ENCODE measurements at places on chromosomes 11 and 22. TPM values are rescaled to one million over a fixed set of nuclear protein-coding genes. Genes with fewer than 3 reads are reported as not detected.

DNA sequence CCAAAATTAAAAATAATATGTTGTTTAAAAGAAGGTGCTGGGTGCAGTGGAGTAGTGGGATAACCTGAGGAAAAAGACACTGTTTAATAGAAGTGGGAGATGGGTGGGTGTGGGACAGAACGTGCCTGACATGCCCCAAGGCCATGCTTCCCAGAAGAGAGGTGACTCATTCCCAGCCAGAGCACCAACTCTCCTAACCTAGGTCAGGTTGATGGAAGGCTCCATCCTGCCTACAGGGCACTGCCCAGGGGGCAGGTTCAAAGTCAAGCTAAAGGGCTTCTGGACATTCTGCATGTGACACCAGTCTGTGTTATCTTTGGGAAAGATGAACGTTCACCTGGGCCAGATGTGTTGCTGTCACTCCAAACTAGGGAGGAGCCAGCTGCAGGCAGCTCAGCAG lies 453.1 kb downstream of the SOX6 start:
- H3K36me3 ChIP-seq, result no peaks in the 10 kb centered on the region
- no peak overlapping the region for H3K27ac ChIP-seq
- no peaks in the 10 kb centered on the region for H3K27me3 ChIP-seq
- DNase-seq, result no peak
- H3K4me1 ChIP-seq, result peaks cover 11% of the 10 kb centered on the region

DNA sequence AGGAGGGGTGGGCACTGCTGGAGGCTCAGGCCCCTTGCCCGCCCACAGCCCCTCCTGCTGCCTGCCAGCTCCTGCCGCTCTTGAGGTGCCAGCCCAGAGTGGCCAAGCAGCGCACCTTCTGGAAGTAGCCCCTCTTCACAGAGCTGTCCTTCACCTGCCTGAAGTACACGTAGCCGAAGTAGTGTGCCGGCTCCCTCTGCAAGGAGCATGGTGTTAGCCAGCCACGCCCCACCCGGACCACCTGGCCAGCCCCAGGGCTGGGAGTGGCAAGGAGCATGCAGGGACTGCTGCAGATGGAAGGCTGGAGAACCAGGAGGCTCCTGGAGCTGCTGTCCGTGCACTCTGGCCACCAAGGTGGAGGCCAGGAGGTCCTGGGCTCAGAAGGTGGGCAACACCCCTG lies 9.6 kb downstream of the DENND6B start:
- H3K27ac ChIP-seq, result no peak overlapping the region
- no peak overlapping the region for H3K4me3 ChIP-seq
- H3K4me1 ChIP-seq, result no peaks in the 10 kb centered on the region
- no peaks in the 10 kb centered on the region for H3K36me3 ChIP-seq

- peaks cover 3% of the 10 kb centered on the region for H3K36me3 ChIP-seq
- no peaks in the 10 kb centered on the region for H3K4me1 ChIP-seq
- no peaks in the 10 kb centered on the region for H3K27me3 ChIP-seq
- H3K27ac ChIP-seq, result no peak overlapping the region
- H3K4me3 ChIP-seq, result no peak overlapping the region
Observed at GRCh38 chr11:28289444-28289843, 181.3 kb downstream of the METTL15 start.

- no peak overlapping the region for H3K4me3 ChIP-seq
- no peaks in the 10 kb centered on the region for H3K27me3 ChIP-seq
- no peak overlapping the region for H3K27ac ChIP-seq
- no peaks in the 10 kb centered on the region for H3K4me1 ChIP-seq
- DNase-seq, result no peak
Observed at GRCh38 chr11:1281326-1281973, 28.0 kb downstream of the TOLLIP start.

DNA sequence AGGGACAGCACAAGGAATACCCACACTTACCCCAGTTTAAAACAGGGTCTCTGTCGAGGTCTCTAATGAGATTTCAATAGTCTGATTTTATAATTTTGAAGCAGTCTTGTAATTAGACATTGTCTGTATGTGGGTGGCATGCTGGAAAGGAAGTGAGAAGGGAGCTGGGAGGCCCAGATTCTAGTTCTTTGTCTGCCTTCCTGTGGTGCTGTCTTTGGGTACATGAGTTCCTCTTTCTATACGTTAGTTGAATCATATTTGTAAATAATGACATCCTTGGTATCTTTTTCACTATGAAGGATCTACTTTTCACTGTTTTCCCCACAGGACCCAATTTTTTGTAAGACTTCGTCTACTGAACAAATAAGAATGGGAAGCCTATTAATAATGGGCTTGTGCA lies 42.0 kb upstream of the TENM4 start:
- H3K4me1 ChIP-seq, result no peaks in the 10 kb centered on the region
- H3K4me3 ChIP-seq, result no peak overlapping the region
- no peak overlapping the region for H3K27ac ChIP-seq
- no peak for DNase-seq

CCND1 gene
- 52.3 TPM for total RNA-seq

AGBL2 gene
- 0.44 TPM for total RNA-seq

- no peak overlapping the region for H3K27ac ChIP-seq
- DNase-seq, result no peak
- no peaks in the 10 kb centered on the region for H3K27me3 ChIP-seq
- H3K36me3 ChIP-seq, result no peaks in the 10 kb centered on the region
- no peaks in the 10 kb centered on the region for H3K4me1 ChIP-seq
Observed at GRCh38 chr11:30433831-30434230, 110.9 kb downstream of the ARL14EP start.

DNA sequence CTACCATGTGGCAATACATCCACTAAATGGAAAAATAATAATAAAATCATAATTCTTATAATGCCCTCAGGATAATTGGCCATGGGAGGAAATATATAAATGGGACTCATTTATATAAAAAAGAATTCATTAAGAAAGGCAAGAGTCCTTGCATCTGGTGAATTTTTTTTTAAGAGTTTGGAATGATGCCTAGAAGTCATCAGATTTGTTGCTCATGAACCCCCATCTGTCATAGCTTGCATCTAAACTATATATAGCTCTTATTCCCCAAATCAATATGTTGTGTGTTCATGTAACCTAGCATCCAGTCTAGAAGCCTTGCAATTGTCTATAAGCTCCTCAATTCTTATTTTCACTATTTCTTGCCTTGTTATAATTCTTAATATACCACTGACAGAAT lies 75.9 kb downstream of the CADM1 start:
- no peaks in the 10 kb centered on the region for H3K36me3 ChIP-seq
- DNase-seq, result no peak
- no peaks in the 10 kb centered on the region for H3K27me3 ChIP-seq
- no peak overlapping the region for H3K4me3 ChIP-seq
- no peaks in the 10 kb centered on the region for H3K4me1 ChIP-seq

PGA5 gene
- 0.27 TPM for total RNA-seq

NXPE1 gene
- total RNA-seq, result not detected

OR2D2 gene
- not detected for total RNA-seq

DNA sequence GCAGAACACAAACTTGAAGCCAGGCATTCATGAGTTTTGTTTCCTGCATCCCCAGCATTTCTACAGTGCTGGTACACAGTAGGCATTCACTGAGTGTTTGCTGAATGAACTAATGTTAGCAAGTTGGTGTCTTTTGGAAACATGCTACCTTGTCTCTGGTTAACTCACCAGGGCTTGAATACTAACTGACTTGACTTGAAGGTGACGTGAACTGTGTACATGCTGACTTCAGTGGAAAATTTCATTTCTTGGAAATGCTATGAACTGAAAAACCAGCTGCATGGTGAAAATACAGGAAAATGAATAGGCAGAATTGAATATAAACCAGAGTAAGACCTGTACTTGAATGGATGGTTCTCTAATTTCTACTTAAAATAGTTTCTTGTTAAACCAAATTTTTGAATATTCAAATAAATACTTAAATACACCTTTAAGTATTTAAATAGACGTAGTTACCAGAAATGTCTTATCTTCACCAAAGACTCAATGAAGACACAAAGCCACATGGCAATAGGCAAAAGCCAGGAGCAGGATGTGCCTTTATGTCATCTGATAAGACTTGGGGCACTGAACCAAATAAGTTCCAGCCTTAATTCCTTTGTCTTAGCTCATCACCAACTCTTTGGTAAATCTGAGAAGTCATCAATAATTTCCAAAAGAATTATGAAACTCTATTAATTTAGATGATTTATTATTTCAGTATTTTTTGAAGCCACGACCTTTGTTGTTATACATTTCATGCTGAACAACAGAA lies 39.7 kb upstream of the POU2AF2 start:
- no peak overlapping the region for H3K4me3 ChIP-seq
- peak; percentile 68 for DNase-seq
- no peak overlapping the region for H3K27ac ChIP-seq

PHOX2A gene
- not detected for total RNA-seq

GRCh38 chr11:1926156-1927025 lies 6.9 kb downstream of the TNNT3 start:
- no peak for DNase-seq
- peak overlapping the region; percentile 99 for H3K27ac ChIP-seq
- peaks cover 66% of the 10 kb centered on the region for H3K36me3 ChIP-seq
- peak overlapping the region; percentile 9 for H3K4me3 ChIP-seq

PHLDA2 gene
- not detected for total RNA-seq

Data from muscle of leg (tissue), 16 donors.